ENCODE measurements at places on chromosomes 2 and 18.

DNA sequence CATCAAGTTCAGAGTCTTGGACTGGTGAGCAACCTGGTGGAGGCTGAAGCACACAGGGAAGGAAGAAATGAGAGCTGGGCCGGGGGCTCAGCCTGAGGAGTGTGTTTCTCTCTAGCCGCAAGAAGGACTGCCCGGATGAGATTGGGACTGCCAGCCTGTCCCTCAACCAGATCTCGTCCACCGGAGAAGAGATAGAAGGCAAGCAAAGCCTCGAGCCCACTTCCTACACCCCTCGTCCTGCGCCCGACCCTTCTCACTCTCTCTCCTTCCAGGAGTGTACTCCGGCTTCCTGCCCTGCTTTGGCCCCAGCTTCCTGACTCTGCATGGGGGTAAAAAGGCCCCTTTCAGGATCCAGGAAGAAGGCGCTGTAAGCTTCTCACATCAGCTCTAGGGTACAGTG lies 26.2 kb downstream of the FER1L5 start:
- no peak for DNase-seq

DNA sequence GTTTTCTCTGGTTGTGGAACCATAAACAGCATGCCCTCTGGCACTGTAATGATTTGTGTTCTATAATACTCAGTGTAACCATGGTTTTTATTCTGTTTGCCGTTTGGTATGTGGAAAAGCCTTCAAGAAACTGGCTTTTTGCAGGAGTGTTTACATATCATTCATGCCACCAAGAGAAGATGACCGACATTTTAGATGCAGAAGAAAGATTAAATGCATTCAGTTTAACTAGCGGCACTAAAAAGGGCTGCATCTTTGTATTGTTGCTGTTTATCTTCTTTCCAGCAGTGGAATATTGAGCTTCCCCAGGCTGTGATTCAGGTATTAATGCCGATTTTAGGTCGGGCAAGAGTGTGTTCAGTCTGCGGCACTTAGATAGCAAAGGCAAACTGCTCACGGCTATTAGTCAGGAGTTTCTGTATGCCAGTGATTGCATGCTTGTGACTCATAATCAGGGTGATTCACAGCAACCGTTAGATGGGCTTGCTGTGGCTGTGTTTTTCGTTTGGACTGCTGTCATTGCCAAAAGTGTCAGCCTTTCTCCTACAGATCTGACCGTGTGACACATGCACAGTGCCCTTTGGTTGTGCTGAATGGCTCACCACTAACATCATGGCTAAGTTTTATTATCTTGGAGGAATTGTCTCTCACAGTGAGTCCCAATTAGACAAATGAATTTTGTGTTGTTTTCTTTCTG lies 479.7 kb downstream of the PARD3B start:
- peak; percentile 33 for DNase-seq

DNA sequence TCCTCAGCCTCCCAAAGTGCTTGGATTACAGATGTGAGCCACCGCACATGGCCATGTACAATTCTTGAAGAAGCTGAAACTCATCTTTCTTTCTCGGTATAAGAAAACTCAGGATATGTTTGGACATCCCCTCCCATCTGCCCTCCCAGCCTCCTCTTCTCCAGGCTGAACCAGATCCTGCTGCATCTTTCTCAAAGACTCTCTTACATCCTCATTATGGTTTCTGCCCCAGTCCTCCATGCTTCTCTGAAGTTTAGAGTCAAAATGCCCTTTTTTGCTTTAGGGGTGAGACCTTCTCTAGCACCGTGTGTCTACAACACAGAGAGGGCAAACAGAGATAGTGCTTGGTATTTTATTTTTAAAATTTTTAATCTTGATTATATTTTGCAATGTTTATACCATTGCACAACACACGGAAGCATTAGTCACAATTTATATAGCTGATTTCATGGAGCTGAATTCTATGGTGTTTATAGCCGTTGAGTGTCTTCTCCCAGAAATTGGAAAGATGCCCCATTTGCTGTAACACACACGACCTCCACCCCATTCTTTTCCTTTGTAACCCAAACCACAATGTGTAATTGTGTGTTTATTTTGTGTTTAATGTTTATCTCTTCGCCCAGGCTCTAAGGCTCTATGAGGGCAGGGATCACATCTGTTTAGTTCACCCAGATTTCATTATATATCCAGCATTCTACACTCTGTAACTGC lies 206.0 kb upstream of the TNP1 start:
- DNase-seq: no peak

DNA sequence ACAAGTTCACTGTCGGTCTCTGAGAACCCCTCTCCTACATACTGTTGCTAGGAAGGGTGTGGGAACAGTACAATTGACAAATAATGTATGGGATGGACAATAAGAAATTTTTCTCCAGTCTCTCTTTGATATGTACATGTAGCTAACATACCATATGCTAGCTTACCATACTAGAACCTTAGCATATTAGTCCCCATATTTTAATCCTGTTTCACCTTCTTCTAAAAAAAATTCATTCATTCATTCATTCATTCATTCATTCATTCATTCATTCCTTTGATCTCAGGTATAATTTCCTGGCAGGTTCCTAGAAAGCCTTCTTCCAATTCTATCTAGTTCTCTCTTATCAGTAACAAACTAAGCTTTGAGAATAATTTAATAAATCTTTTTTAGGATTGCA lies 62.2 kb downstream of the TTC21B start:
- DNase-seq: no peak

DNA sequence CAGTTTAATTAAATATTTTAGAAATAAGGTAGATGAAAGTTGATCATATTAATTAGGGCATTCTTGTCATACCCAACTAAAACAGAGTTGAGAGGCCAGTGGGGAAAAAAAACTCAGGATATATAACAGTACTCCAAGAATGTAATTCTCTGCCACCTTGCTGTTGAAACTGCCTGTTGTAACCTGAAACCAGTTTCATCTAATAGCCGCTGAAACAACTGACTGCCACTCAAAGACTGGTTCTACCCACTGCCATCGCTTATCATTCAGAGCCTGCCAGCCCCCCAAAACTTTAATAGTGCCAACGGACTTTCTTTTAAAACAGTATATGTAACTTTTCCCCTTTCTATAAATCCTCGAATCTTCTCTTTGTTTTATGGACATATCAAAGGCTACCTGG lies 37.7 kb upstream of the FSIP2 start:
- no peak for DNase-seq

GRCh38 chr2:72515696-72516095 lies 310.1 kb downstream of the EXOC6B start:
- no peak for DNase-seq

- DNase-seq: no peak
These were observed 44.7 kb downstream of the CTIF start for GRCh38 chr18:48583573-48583972.

- DNase-seq: no peak
These were observed 4.6 kb upstream of the UGP2 start for GRCh38 chr2:63837036-63837594.

DNA sequence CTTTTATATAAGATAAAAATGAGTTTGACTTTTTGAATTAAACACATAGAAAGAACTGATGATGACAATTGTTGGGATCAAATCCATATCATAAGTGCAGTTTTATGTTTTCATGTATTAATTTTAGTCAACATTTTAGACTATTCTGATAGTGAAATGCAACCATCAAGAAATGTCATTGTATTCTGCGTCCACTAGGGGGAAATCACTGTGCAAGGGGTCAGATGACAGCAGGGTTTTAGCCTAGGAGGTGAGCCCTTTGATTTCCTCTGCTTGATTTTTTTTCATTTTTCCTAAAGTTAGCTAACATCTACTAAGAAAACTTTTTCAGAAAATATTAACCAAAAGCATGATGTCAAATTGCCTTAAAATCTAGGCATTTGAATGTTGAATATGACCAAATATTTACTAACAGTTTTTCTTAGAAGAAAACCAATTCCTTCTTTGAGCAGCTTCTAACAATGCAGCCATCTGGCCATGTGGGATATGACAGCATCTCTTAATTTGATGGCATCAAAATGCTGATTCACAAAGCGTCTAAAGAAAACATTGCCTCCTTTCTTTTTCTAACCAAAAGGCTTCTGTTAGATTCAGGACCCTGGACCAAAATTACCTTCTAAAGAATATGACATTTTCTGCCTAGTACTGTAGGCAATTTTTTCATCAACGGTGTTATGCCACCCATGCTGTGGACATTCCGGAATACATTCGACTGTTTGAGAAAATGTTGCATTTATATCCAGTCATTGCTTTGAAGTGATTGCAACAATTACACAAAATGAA lies 141.5 kb downstream of the SPHKAP start:
- DNase-seq: peak; percentile 20

DNA sequence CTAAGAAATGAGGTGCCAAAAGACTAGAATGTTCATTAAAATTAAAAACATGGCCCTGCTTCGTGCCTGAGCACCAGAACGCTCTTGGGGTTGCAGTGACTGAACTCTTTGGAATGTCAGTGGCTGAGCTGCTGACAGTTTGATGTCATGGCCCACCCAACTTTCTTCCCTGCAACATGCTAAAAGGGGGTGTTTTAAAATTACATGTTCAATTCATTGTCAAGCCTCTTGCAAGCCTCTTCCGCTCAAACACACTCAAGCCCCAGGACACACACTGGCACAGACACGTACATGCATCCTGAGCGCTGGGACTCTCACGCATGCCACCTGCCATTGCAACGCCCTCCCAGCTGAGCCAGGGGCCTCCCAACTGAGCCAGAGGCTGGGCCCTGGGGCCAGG lies 12.6 kb downstream of the RUFY4 start:
- no peak for DNase-seq

DNA sequence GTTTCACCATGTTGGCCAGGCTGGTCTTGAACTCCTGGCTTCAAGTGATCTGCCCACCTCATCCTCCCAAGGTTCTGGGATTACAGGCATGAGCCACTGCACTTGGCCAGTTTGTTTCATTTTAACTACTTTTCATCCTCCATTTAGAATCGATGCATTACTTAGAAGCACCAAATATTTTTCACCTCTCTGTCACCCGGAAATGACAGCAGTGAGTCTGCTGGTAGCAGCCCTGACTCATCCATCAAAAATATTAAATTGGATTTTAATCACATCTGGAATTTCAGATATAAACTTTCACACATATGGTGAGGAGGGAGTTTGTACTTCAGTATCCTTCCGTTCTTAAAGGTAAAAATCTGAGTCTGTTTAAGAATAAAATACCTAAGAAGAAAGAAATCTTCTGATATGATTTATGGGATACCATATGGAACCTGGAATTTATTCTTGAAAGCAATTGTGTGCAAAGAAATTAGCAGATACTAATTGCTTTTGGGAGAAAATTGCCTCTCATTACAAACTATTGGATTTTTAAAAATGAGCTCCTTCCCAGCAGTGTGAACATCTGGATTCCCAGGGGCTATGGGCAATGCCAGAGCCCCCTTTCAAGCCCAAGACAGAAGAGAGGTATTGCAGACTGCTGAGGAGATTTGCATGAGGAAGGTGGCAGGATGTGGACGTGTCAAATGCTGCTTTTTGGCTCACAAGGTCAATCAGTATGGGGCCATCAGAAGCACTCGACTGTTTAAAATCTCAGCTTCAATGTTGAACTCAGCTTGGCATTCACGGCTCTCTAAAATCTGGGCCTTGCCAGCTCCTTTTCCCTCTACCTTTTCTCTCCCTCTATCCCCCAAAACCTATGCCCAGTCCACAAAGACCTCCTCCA lies 279.5 kb upstream of the SIX2 start:
- no peak for DNase-seq

GRCh38 chr2:101310834-101311695 lies 2.6 kb upstream of the RNF149 start:
- no peak for DNase-seq

DNA sequence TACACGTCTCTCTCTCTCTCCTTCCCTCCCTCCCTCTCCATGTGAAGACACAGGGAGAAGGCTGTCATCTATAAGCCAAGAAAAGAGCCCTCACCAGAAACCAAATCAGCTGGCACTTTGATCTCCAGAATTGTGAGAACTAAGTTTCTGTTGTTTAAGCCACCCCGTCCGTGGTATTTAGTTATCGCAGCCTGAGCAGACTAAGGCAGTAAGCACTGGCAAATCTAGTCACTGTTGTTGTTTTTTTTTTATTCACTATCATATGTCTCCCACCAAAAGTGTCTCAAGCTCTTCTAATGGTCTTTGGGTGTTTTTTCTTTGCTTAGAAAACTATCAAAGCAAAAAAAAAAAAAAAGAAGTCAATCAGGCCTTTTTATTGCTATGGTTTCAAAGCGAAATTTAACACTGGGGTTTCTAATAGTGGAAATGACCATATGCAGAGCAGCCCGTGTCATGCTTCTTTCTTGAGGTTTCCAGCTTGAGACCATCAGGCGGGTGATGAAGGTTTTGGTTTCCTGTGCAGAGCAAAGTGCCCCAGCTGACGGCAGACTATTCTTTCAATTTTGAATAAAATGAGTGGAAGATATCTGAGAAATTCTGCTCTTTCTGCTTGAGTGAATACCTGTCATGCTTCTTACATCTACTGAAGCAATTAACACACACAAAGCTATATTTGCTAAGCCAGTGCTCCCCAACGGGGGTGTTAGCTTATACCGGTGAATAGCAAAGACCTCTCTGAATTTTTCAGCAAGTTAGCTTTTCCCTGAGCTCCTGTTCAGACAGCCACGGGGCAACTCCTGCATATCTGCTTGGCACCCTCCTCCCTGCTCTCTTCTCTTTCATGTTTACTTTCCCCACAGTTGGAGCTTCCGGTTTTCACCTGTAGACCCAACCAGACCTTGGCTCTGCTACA lies 394.1 kb upstream of the ATP5MC3 start:
- no peak for DNase-seq

- DNase-seq: no peak
These were observed 2.2 kb downstream of the RELCH start for GRCh38 chr18:62189208-62189607.

GRCh38 chr2:200635251-200635650 lies 49.4 kb downstream of the AOX1 start:
- no peak for DNase-seq

- DNase-seq: no peak
These were observed 76.7 kb downstream of the DTNB start for GRCh38 chr2:25596516-25597244.

DNA sequence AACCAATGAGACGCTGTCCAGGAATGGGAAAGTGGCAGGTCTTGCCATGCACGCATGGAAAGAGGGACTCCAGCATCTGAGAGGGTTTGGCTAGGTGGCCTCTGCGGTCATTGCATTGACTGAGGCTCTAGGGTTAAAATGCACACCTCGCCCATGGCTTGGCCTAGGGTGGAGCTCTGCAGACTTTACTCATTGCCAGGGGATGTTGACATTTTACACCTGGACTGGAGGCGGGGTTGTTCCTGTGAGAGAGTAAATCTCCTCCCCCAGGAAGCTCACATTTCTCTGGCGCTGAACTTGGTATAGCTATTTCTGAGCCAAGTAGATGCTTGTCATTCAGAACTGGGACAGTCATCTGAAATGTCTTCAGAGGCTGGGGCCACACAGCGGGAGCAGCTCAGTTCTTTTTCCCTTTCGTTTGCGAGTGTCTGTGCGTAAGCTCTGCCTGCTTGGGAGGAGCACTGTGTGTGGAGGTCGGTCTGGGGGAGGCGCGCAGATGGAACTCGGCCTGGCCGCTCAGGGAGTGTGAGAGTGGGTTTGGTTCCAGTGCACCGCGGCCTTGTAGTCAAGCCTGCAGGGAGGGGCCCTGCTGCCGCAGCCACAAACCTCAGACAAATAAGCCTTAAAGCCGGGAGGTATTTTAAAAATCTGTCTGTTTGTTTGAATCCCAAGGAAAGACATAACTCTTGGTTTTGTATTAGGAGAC lies 76.5 kb downstream of the LPIN1 start:
- DNase-seq: no peak
